Chondrocyte (in vitro differentiated cells): ENCODE measurements at places on chromosomes 13 and 19. TPM values are rescaled to one million over a fixed set of nuclear protein-coding genes. Genes with fewer than 3 reads are reported as not detected.

The MEIOSIN gene
- total RNA-seq = not detected in 3 replicates

The PTH2 gene
- total RNA-seq = not detected in 3 replicates

The PSG7 gene
- not detected in 3 replicates for total RNA-seq

The TBXA2R gene
- 5.4 to 5.8 TPM in 2 of 3 replicates, not detected in the other for total RNA-seq

The FPR3 gene
- not detected in 3 replicates for total RNA-seq

The CYP4F12 gene
- not detected in 3 replicates for total RNA-seq

- H3K27me3 ChIP-seq = no peaks in the 10 kb centered on the region
- peaks cover 79% of the 10 kb centered on the region for H3K4me1 ChIP-seq
- no peak overlapping the region for H3K4me3 ChIP-seq
- peak overlapping the region; percentile 54 for H3K27ac ChIP-seq
These were observed 41.3 kb upstream of the NPAS1 start for GRCh38 chr19:46978171-46978869.

DNA sequence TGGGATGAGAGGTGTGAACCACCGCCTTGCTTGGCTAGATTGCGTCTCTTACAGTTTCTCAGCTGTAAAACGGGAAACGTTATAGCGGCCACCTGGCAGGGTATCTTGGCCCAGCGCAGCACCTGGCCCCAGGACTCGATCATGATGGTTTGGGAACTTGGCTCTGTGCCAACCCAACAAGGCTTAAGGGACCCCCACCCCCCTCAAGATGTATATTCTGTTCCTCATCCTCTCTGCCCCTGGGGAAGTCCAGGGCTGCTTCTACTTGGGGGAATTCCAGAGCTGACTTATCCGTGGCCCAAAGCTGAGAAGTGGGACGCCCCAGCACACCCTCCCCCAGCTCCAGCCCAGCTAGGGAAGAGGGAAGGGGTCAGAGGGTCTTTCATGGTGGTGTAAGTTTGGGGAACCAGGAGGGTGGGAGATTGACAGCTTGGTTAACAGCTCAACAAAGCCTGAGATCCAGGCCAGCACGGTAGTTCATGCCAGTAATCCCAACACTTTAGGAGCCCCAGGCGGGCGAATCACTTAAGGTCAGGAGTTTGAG lies 695 bp downstream of the ICAM1 start:
- H3K27ac ChIP-seq = peak overlapping the region; percentile 12
- no peak for DNase-seq
- H3K27me3 ChIP-seq = no peaks in the 10 kb centered on the region
- peaks cover 1% of the 10 kb centered on the region for H3K36me3 ChIP-seq
- H3K4me1 ChIP-seq = peaks cover 17% of the 10 kb centered on the region

- no peak overlapping the region for H3K27ac ChIP-seq
- DNase-seq = no peak
- no peaks in the 10 kb centered on the region for H3K27me3 ChIP-seq
- H3K4me1 ChIP-seq = peaks cover 28% of the 10 kb centered on the region
These were observed 3.1 kb downstream of the UQCR11 start for GRCh38 chr19:1602091-1602707.

GRCh38 chr19:3056417-3057088 lies 5.7 kb downstream of the TLE5 start:
- H3K4me1 ChIP-seq = peaks cover 19% of the 10 kb centered on the region
- no peaks in the 10 kb centered on the region for H3K27me3 ChIP-seq
- no peak for DNase-seq
- no peak overlapping the region for H3K4me3 ChIP-seq
- H3K36me3 ChIP-seq = peaks cover 18% of the 10 kb centered on the region
- H3K27ac ChIP-seq = no peak overlapping the region

GRCh38 chr13:40813667-40814454 lies 24.4 kb downstream of the SLC25A15 start:
- no peaks in the 10 kb centered on the region for H3K4me1 ChIP-seq
- no peak overlapping the region for H3K27ac ChIP-seq
- no peak for DNase-seq

- H3K4me3 ChIP-seq = no peak overlapping the region
- H3K36me3 ChIP-seq = peaks cover 52% of the 10 kb centered on the region
- DNase-seq = no peak
- peaks cover 19% of the 10 kb centered on the region for H3K4me1 ChIP-seq
- no peaks in the 10 kb centered on the region for H3K27me3 ChIP-seq
- peak overlapping the region; percentile 85 for H3K27ac ChIP-seq
These were observed 11.7 kb downstream of the SMG9 start for GRCh38 chr19:43743059-43743458.

DNA sequence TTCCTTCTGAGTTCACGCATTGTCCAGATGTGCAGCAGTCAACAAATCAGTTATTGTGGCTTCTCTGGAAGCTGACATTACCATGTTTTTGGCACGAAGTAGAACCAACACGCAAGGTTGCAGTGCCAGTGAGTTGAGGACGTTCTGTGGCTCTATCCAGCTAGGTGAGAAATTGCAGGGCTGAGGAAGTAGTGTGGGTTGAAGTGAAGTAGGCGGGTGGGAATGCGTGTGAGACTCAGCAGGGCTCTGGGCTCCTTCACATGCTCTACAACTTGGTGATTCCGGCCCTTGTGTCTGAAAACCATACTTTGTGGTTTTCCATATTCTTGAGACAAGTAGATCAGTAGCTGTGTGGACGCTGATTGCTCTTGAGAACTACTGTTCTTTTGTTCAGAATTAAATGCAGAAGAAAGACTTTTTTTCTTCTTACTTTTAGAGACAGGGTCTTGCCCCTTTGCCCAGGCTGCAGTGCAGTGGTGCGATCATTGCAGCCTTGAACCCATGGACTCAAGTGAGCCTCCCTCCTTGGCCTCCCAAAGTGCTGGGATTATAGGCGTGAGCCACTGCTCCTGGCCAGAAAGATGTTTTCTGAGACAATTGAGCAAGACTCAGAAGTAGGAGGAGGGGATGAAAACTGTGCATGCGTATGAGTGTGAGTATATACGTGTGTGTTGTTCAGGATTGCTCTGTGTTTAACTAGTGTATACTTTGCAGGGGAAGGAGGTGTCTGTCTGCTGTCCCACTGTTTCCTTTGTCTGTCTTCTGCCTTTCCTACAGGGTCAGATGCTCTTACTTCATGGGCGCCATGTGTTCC lies 46.2 kb downstream of the GATAD2A start:
- H3K27ac ChIP-seq = peak overlapping the region; percentile 6
- no peaks in the 10 kb centered on the region for H3K27me3 ChIP-seq
- DNase-seq = peak; percentile 25
- H3K4me3 ChIP-seq = no peak overlapping the region
- H3K4me1 ChIP-seq = peaks cover 17% of the 10 kb centered on the region

DNA sequence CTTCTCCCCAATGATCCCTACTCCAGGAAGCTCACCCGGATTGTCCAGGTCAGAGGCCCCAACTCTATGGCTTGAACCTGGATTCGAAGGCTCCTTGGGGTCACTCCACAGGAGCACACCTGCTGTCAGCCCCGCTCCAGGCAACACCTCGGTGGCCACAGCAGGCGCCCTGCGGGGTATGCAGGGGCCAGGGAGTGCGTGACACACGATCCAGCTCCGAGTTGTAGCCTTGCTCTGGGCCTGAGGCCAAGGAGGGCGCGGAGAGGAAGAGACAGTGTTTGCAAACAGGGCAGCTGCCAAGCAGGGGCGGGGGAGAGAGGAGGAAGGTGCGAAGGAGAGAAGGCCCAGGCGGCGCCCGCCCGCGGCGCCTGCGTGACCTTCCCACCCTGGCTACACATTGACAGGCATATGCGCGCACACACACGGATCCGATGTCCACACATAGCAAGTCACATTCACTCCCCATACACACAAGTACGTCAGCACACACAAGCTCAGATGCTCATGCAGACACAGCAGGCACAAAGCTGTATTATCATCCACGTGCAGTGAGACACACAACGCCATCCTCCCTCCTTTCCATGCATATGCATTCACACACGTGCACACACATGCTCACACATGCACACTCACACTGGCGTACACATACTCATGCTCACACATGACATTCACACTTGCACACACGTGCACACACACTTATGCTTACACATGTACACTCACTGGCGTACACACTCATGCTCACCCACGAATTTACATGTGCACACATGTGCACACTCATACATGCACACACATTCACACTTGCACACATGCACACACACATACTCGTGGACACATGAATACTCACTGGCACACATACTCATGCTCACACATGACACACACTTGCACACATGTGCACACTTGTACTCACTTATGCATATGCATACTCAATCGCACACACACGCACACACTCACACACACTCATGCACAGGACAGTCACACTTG lies 10.4 kb downstream of the SBK2 start:
- no peak overlapping the region for H3K27ac ChIP-seq
- H3K4me3 ChIP-seq = no peak overlapping the region
- no peak for DNase-seq
- no peaks in the 10 kb centered on the region for H3K27me3 ChIP-seq
- peaks cover 3% of the 10 kb centered on the region for H3K4me1 ChIP-seq

DNA sequence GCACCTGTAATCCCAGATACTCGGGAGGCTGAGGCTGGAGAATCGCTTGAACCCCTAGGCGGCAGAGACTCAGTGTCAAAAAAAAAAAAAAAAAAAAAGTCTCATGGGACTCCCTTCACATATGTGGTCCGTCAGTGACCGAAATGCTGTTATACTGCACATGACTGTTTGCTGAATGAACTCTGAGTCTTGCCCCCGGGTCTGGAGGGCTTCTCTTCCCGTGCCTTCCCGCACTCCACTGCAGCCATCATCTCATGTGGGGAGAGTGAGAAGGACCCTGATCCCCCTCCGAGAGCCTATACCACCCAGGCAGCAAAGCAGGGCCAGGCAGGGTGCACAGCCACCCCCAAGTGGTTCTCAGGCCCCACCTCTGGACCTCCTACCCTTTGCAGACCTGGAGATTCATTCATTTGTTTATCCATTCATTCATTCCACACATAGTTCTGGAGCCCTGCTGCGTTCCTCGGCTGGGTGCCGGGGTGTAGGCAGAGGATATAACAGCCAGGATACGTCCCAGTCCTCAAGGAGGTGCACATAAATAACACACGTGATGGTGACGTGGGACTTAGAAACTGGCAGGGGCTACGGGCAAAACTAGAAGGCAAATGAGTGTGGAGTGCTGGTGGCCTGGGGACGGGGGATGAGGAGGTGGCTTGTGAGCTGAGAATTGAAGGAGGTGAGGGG lies 14.2 kb downstream of the NDUFA11 start:
- no peak overlapping the region for H3K4me3 ChIP-seq
- H3K4me1 ChIP-seq = peaks cover 4% of the 10 kb centered on the region
- H3K27ac ChIP-seq = peak overlapping the region; percentile 68
- H3K27me3 ChIP-seq = no peaks in the 10 kb centered on the region
- no peak for DNase-seq

DNA sequence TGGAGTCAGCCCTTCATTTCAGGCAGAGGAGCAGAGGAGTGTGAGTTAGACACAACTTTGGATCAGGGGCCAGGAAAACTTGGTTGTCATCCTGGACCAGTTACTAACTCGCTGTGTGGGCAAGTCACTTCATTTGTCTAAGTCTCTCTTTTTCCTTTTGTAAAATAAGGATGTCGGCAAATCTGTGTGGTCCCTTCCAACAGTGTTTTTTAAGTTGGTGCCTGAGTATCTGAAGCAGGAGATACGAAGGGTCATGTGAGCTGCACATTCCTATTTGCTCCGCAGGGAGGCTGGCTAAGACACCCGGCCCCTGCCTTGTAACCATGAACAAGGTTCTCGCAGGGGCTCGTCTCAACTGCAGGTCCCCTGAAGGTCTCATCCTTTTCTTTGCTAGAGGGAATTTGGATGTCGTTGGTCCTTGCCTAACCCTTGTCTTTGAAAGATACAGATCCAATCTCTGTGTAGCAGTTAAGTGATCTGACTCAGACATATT lies 64.3 kb downstream of the LRCH1 start:
- H3K27ac ChIP-seq = no peak overlapping the region
- H3K4me3 ChIP-seq = no peak overlapping the region
- peaks cover 62% of the 10 kb centered on the region for H3K4me1 ChIP-seq
- H3K27me3 ChIP-seq = no peaks in the 10 kb centered on the region
- H3K36me3 ChIP-seq = no peaks in the 10 kb centered on the region

- H3K4me3 ChIP-seq = peak overlapping the region; percentile 67
- peak; percentile 94 for DNase-seq
- H3K4me1 ChIP-seq = peaks cover 28% of the 10 kb centered on the region
- peaks cover 6% of the 10 kb centered on the region for H3K36me3 ChIP-seq
- H3K27me3 ChIP-seq = no peaks in the 10 kb centered on the region
- peak overlapping the region; percentile 88 for H3K27ac ChIP-seq
These were observed 15.9 kb downstream of the TICAM1 start for GRCh38 chr19:4815426-4816201.

DNA sequence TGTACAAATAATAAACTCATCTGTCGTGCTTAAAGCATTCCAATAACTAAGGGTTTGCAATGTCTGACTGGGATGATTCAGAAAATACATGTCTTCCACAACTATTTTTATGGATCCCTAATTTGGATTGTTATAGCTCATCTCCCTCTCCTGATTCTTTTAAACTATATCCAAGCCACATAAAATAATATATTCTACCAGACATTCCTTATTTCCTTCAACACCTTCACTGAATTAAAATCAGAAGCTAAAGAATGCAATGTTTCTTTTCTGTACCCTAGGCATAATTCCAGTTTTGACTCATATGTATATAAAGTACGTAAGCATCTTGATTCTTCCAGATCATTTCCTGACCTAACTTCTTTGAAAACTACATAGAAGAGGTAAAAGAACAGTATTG lies 420.4 kb downstream of the EFNB2 start:
- DNase-seq = no peak
- no peaks in the 10 kb centered on the region for H3K27me3 ChIP-seq
- no peak overlapping the region for H3K4me3 ChIP-seq
- H3K4me1 ChIP-seq = peaks cover 26% of the 10 kb centered on the region

DNA sequence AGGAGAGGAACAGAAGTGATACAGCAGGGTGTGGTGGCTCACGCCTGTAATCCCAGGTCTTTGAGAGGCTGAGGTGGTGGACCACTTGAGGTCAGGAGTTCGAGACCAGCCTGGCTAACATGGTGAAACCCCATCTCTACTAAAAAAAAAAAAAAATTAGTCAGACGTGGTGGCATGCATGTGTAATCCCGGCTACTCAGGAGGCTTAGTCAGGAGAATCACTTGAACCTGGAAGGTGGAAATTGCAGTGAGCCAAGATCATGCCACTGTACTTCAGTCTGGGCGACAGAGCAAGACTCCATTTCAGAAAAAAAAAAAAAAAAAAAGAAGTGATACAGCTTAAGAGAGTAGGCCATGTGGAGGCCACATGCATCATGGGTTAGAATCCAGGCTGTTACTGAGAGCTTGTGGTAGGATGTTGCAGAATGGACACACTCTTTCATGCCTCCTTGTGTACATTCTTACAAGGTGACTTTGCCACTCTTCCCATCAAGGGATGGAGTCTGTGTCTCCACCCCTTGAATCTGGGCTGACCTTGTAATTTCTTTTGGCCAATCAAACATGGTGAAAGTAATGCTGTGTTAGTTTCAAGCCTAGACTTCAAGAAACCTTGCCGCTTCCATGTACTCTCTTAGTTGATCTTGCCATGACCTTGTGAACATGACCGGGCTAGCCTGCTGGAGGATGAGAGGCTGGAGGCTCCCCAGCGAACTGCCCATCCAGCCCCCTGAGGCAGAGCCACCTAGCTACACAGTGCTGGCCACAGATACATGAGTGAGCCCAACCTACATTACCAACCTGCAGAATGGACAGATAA lies 12.3 kb downstream of the FAM187B start:
- no peaks in the 10 kb centered on the region for H3K36me3 ChIP-seq
- H3K4me1 ChIP-seq = peaks cover 11% of the 10 kb centered on the region
- H3K27ac ChIP-seq = no peak overlapping the region
- no peak overlapping the region for H3K4me3 ChIP-seq

GRCh38 chr13:90485436-90485835 lies 862.1 kb upstream of the MIR17HG start:
- peaks cover 16% of the 10 kb centered on the region for H3K4me1 ChIP-seq
- DNase-seq = no peak
- H3K27me3 ChIP-seq = no peaks in the 10 kb centered on the region
- H3K27ac ChIP-seq = peak overlapping the region; percentile 67
- H3K36me3 ChIP-seq = no peaks in the 10 kb centered on the region
